ENCODE measurements at places on chromosomes 1 and 21.

- DNase-seq: peak; percentile 16
Observed at GRCh38 chr1:202860744-202861419, 28.1 kb downstream of the RABIF start.

- DNase-seq: no peak
Observed at GRCh38 chr1:14500041-14500440, 98.4 kb upstream of the KAZN start.

GRCh38 chr21:23218667-23219066 lies 2220.5 kb downstream of the NCAM2 start:
- no peak for DNase-seq

- no peak for DNase-seq
Observed at GRCh38 chr1:76095802-76096201, 21.3 kb downstream of the ST6GALNAC3 start.

DNA sequence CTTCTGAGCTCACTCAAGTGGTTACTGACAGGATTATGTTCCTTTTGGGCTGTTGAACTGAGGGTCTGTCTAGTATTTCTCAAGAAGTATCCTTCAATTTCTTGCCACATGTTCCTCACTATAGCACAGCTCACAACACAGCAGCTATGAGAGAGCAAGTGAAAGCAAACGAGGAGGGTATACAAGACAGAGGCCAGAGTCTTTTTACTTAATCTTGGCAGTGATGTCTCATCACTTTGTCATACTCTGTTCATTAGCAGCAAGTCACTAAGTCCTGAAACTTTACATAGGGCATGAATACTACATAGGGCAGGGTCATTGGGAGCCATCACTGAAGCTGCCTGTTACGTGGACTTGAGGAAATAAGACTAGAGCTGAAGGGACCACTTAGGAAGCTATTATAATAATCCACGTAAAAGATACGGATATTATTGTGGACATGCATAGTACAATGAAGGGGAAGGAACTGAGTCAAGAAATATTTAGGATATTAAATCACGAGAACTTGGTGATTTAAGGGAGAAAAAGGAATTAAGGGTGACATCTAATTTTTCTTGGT lies 63.7 kb downstream of the SLC30A7 start:
- no peak for DNase-seq

- no peak for DNase-seq
Observed at GRCh38 chr1:202130297-202130721, 7.6 kb downstream of the GPR37L1 start.

DNA sequence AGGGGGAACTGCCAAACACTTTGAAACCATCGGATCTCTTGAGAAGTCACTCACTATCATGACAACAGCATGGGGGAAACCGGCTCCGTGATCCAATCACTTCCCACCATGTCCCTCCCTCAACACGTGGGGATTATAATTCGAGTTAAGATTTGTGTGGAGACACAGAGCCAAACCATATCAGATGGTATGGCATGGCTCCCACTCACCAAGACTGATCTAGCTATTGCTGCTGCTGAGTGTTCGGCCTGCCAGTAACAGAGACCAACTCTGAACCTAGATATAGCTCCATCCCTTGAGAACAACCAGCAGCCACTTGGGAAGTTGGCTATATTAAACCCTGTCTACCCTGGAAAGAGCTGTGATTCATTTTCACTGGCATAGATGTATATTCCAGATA lies 49.4 kb downstream of the CDCP2 start:
- DNase-seq: no peak

DNA sequence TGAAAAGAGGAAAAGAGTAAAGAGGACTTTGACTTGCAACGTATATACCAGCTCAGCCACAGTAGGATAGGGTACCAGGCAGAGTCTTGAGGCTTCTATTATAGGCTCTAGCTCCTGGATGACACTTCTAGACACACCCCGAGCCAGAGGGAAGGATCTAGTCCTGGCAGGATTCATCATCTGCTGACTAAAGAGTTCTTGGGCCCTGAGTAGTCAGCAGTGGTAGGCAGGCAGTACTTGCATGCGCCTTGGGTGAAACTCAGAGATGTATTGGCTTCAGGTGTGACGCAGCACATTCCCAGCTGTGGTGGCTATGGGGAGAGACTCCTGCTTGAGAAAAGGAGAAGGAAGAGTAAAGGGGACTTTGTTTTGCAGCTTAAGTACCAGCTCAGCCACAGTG lies 162.3 kb upstream of the APP start:
- DNase-seq: no peak

- DNase-seq: no peak
Observed at GRCh38 chr1:38371505-38371844, 324.9 kb upstream of the POU3F1 start.

DNA sequence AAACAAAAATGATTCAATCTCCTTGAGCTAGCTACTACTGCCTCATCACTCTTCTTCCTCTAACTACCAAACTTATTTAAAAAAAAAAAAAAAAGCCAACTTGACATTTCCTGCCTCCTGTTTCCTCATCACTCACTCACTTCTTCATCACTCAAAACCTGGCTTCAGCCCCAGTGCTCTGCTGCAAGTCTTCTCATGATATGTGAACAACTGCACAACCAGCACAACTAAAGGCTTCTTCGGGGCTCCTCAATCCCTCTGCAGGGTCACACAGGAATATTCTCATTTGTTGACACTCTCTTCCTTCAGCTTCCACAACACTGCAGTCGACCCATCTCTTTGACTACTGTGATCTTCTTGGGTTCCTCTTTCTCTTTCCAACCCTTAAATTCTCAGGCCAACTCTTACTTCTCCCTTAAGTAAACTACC lies 7.6 kb downstream of the MTF1 start:
- no peak for DNase-seq

- DNase-seq: no peak
Observed at GRCh38 chr21:34558166-34558565, 46.2 kb upstream of the KCNE1 start.

DNA sequence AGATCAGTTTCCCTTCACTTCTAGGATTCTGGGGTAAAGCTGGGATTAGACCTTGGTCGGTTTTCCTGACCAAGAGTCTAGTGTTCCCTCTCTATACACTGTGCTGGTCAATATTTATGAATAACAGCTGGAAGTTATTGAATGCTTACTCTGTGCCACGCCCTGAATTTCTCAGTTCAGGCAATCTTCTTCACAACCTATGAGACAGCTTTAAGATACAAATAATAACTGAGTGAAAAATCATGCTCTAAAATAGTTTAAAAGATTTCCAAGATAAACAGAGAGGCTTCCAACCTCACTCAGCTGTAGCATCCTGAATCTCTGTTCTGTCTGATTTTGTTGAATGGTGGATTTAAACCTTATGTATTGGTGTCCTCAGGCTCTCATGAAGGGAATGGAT lies 72.2 kb downstream of the GNG12 start:
- DNase-seq: no peak

GRCh38 chr1:173280899-173281660 lies 73.9 kb upstream of the TNFSF4 start:
- DNase-seq: no peak

GRCh38 chr21:42080788-42081083 lies 9.6 kb downstream of the UMODL1 start:
- no peak for DNase-seq

DNA sequence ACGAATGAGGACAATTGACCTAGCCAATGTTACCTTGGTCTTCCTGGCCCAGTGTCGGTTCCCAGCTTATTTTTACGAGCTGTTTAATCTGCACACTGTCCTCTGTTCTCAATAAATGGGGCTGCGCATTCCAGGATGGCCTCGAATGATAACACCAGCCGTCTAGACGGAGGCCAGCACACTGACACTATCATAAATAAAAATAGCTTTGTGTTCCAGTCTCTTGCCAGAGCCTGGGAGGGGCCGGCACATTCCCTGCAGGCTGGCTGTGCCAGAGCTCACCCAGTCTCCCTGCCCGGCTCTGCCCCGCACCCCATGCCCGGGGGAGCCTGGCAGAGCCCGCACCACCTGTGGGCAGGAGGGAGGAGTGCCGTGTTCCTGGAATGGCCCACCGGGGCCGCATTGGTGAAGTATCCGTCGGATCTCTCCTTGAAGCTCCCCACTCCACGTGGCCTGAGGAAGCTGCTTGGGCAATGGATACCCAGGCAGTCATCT lies 92.1 kb downstream of the SPSB1 start:
- no peak for DNase-seq

- DNase-seq: no peak
Observed at GRCh38 chr1:176692431-176692830, 229.5 kb downstream of the PAPPA2 start.

GRCh38 chr1:231284441-231284840 lies 43.4 kb downstream of the GNPAT start:
- DNase-seq: no peak

DNA sequence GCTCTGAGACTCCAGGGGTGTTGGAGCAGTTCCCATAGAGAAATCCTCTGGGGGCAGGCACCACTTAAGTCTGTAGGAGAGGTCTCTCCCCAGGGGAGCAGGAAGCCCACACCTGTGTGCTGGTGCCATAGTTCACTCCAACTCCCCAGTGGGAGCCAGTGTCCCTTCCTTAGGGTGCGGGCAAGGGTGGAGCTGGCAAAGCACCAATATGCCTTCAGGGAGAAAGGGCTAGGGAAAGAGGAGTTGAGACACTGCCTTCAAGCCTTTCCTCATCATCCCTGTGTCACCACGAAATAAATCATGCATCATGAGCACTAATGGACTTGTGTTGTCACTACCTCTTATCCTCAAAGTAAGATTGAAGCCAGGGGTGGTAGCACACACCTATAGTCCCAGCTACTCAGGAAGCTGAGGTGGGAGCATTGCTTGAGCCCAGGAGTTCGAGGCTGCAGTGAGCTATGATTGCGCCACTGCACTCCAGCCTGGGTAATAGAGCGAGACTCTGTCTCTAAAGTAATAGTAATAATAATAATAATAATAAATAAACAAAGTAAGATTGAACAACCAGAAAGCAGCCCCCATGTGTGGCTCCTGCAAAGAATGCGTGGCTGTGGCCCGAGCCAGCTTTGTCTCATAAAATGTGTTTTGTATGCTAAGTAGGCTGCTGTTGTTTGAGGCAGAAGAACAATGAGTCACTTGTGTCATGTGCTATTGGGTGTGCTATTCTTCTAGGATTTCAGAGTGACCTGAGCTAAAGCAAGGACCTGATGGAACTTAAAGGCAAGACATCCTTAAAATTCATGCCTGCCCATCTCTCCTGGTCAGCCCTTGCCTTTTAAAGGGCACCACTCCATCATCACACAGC lies 6.7 kb upstream of the TIE1 start:
- DNase-seq: no peak

- DNase-seq: no peak
Observed at GRCh38 chr1:181397845-181398244, 85.5 kb upstream of the CACNA1E start.

DNA sequence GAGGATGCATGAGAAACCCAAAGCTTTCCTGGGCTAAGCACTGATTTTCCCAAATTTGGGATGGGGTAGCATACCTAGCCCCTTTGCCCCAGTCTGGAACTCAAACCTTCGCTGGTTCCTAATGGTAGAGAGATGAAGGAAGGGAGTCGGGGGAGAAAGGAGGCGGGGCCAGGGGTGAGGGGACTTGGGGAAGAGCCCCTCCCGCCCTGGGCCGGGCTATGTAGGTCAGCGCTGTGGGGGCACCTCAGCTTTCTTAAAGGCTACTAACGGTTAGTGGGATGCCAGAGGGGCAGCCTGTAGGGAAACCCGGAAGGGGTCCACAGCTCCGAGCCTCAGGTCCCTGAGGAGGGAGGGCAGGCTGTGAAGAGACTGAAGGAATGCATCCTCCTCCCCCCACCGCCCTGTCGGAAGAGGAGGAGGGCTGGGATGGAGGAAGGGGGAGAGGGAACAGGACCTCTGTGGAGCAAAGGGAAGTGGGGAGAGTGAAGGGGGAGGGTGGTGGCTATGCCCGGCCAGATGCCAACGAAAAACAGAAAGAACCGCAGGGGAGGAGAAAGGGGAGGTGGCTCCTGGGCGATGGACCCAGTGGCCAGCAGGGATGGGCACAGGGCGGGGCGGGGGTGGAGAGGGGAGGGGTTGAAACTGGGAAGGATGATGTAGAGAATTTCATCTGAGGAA lies 1.3 kb downstream of the CADM3 start:
- DNase-seq: no peak

DNA sequence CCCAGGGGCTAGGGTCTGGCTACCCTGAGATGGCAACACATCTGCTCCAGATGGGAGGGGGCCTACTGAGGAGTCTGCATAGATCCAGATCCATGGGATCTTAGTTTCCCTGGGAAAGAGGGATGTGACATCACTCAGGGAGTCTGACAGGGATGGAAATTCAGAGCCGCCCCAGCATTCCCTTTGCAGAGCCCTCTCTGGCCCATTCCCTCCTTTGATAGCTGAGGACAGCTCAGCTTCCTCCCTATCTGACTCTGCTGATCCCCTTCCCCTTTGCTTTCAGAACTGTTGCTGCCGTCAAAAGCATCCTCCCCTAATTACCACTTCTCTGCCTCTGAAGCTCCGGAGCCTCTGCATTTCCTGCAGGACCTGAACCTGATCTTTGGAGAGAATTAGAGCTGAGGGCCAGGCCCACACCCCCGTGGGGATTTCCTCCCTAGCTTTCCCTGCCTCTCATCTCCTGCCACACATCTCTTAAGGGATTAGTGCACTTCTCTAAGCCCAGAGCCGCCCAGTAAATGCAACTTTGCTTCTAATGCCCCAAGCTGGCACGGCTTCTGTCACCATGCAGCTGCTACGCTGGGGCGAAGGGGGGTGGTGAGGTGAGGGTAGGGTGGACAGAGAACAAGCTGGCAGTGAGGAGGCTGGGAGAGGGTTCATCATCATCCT lies 9.5 kb upstream of the ASCL5 start:
- DNase-seq: no peak

GRCh38 chr1:50268049-50268448 lies 155.2 kb downstream of the DMRTA2 start:
- DNase-seq: no peak

DNA sequence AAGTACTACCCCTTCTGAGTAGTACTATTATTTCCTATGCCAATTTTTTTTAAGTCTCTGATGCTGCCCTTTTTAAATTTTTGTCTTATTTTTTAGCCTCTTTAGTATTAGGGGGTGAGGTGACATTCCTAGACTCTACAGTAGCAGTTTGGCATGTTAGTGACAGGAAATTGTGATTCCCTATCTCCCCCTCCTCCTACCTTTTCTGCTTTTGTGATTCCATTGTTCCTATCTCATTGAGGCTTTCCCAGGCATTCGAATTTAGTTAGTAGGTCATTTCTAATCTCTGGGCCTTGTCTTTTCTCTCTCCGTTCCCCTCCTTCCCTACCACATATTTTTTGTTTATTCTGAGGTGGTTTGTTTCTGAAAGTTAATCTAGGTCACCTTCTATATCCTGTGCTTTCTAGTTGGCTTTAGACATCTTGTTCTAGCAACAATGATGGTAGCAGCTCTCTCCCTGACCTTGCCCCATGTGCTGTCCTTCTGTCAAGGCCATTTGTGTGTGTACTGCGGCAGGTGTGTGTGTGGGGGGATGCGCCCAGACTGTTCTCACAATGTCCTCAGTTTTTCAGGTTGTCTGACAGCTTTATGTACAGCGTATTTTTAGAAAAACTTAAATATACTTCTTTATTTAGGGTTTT lies 21.5 kb downstream of the SEMA6C start:
- no peak for DNase-seq

- DNase-seq: no peak
Observed at GRCh38 chr1:230749150-230749549, 2.0 kb downstream of the CAPN9 start.

GRCh38 chr1:15256584-15256983 lies 9.6 kb downstream of the FHAD1 start:
- no peak for DNase-seq

- DNase-seq: peak; percentile 40
Observed at GRCh38 chr1:9628541-9629444, 22.7 kb upstream of the PIK3CD start.
